ENCODE measurements at places on chromosomes 13 and 19. TPM values are rescaled to one million over a fixed set of nuclear protein-coding genes. Genes with fewer than 3 reads are reported as not detected.

The ZAR1L gene
- total RNA-seq = not detected

The FARP1 gene
- total RNA-seq = 20.9 TPM

The ZNF446 gene
- 7.7 TPM for total RNA-seq

The GPR12 gene
- total RNA-seq = not detected

The CCDC70 gene
- 0.54 TPM for total RNA-seq

The PLIN3 gene
- total RNA-seq = 78.5 TPM

The PSG2 gene
- total RNA-seq = 0.07 TPM

The RASIP1 gene
- total RNA-seq = 196 TPM

The CEBPA gene
- total RNA-seq = not detected

The HOMER3 gene
- total RNA-seq = 101 TPM

The TSSK6 gene
- 0.10 TPM for total RNA-seq

The HAUS8 gene
- total RNA-seq = 15.5 TPM

The C19orf85 gene
- not detected for total RNA-seq

The SYCN gene
- total RNA-seq = not detected

The MBD3L3 gene
- not detected for total RNA-seq

The CYP2A6 gene
- total RNA-seq = not detected

The OR7C1 gene
- not detected for total RNA-seq

The ANGPTL4 gene
- 10.7 TPM for total RNA-seq

The SPRED3 gene
- total RNA-seq = 3.4 TPM

The ZNF442 gene
- total RNA-seq = 2.5 TPM

The NLRP4 gene
- not detected for total RNA-seq

The LSM4 gene
- 333 TPM for total RNA-seq

The KRTDAP gene
- not detected for total RNA-seq

The FUZ gene
- total RNA-seq = 17.1 TPM

The FCHO1 gene
- 3.3 TPM for total RNA-seq

The LILRB3 gene
- total RNA-seq = not detected

The DMKN gene
- not detected for total RNA-seq

The KCTD4 gene
- not detected for total RNA-seq

The TMEM238 gene
- total RNA-seq = not detected

The CEACAM20 gene
- not detected for total RNA-seq

The CFD gene
- total RNA-seq = 0.40 TPM

The C19orf33 gene
- total RNA-seq = 65.5 TPM
